PC-3 (cell line): ENCODE measurements at places on chromosomes 7 and 10.

DNA sequence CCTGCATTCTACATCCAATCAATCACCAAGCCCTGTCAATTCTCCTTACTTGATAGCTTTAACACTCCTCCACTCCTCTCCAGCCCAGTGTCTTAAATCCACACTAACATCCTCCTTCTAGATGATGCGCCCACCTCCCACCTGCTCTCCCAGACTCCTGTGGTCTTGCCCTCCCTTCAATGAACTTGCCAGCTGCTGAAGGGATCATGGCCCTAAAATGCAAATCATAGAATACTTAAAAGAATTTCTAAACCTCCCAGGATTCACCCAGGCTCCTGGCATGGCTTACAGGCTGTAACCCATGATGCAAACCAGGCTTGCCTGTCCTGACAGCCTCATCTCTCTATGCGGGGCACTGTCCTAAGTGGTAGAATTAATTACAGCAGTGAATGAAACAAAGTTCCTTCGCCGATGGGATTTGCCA is 43.6 kb downstream of the SYPL1 start:
- no peak for DNase-seq

DNA sequence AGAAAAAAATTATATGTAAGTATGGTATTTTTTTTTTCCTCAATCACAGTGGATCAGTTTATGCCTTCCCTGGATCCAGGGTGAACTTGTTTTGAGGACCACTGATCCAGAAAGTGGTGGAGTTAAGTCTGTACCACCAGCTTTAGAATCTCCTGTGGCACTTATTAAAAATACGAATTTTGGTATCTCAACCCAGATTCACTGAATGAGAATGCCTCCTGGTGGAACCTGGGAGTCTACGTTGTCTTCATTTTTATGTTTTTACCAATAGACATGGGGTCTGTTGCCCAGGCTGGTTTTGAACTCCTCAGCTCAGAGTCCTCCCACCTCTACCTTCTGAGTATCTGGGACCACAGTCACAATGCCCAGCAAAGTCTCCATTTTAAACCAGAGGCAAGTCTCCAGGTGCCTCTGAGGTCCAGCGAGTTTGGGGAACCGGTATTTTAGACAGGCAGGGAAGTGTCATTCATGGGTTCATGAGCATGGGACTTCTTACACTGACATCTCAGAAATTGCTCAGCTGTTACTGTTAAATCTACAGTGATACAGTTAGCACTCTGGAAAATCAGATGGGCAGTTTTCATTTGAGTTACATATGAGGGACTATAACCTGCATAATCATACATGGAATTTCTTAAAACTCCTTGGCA is 200.9 kb downstream of the AUTS2 start:
- DNase-seq = no peak

DNA sequence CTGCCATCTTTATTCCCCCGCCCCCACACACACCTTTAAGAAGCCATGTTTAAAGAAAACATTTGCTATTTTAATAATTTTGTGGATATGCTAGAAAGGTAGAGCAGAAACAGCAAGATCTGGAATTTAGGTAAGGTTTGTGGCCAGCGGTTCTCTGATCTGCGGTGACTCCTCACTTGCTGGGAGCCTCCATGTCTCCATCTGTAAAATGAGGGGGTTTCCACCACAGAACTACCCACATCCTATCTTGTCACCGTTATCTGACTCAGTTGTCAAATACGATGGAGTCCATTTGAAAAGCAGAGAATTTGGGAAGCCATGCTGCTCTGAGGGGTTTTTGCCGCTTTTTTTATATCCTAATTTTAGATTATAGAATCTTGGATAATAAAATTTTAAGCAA is 23.3 kb downstream of the MACC1 start:
- DNase-seq = no peak

DNA sequence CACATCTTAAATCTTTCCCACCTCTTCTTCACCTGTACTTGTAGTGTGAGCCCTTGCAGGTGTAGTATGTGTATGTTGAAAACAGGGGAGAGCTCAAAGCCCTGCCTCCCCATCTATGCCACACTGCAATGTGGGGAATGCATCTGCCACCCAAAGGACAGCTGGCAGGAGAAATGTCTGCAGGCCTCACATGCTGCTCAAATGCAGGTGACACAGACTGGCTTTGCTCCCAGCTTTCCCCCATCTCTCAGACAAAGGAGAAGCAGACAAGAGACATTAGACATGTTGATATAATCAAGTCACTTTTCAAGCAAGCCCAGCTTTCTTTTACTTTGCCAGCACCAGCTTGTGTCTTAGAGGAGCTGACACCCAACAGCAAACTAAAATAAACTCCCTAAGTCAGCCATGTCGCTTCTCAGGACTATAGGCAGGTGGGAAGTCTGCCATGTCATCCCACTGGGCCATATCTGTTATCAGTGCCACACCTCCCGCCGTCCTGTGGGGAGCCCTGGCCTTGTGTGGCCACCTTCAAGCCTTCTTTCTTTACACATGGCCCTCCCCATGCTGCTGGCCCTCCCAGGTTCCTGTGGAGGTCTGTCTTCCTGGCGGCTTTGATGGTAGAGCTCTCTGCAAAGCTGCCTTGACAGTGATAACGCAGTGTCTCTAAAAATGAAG is 102.1 kb downstream of the CXCL12 start:
- DNase-seq = no peak

DNA sequence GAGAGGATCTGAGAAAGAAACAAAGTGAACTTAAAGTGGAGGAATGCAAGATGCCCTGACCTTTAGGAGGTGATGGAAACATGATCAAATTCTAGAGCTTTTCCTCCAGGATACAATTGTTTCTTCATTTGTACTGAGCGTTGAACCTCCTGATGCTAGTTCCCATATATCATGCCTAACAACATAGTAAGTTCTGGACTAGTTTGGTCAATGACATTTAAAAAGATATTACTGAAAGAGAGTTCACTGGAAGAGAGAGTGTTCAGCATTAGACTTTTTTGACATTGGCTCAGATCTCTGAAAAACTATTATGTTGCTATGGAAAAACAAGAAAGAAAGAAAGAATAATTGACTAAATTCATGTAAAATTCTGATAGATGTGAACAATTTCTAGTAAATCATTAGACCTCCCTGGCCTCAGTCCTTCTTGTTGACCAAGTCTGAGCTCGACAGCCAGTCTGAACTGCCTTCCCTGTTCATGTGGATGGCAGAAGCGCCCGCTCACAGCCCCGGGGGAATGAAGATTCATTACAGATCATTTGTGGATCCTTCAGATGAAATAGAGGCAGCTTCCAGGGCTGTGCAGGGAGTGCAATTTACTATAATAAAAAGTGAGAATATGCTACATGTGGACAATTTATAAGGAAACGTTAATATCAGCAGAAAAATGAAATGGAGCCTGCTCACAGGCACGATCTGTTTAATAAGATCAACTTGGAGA is 442.1 kb downstream of the GRID1 start:
- DNase-seq = no peak

- no peak for DNase-seq
Measured at GRCh38 chr7:82209179-82209747, 234.3 kb downstream of the CACNA2D1 start.

GRCh38 chr10:30392564-30392990 is 41.4 kb upstream of the MAP3K8 start:
- DNase-seq = peak; percentile 75

DNA sequence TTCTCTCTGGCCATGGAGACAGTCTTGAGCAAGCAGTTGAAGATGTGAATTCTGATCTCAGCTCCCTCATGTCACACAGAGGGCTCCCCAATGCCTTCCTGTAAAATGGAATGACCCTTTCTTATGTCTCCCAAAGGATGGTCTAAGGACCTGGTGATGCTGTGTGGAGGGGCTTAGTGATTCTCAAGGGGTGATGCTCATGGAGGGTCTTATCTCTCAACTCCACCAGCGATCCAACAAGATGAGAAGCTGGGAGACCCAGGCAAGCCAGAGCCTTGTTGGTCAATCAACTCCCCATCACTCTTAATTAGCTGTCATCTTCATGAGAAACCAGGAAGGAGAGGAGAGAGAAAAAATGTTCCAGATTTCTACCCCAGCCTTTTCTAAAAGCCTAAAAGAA is 78.0 kb upstream of the SORCS3 start:
- DNase-seq = no peak
